GDM1 (cell line): ENCODE measurements at places on chromosomes 3 and 15.

DNA sequence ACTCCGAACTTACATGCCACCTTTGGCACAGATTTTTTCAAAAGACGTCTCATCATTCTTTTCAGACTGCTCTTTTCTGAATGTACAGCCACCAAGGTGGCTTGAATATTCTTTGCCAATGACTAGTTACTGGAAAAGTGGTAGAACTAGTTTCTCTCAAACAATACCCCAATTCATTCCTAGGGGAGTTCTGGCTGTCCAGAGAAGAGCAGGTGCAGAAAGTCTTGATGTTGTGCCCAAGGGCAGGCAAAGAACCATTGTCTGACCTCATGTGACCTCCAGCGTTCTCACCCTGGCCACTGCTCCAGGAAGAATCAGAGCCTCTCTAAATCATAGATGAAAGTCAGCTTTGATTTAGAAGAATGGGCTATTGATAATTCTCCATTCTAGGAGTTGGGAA is 5.5 kb downstream of the LMOD3 start:
- no peak for DNase-seq

DNA sequence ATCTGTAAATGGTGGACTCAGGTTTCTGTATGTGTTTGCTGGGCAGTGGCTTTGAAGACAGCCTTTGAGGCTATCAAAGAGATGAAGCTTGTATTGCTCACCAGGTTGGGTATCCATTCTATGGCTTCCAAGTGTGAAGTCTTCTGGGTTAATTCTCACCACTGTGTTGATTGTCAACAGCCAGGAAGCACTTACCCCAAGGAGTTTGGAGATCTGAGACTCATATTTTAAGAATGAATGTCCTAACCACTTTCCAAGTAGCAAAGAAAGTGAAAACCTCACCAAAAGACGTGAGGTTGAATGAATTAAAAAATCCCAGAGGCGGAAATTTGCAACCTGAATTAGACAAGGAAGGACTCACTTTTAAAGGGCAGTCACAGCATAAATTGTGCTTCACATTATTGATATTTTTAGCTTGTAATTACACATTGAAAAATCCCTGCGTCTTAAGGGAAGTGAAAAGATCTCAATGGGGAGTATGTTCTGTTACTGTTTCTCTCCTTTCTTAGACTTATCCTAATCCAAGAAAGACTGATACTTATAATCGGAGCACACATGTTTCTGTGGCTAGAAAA is 304.0 kb upstream of the TPRG1 start:
- no peak for DNase-seq

GRCh38 chr3:11641683-11642430 is 1.9 kb downstream of the VGLL4 start:
- no peak for DNase-seq

GRCh38 chr15:76994971-76995945 is at the start of gene PSTPIP1:
Gene PSTPIP1 (plus strand): TSS chr15:76995126. CDS start chr15:76995574, 448 bp downstream.
- DNase-seq: peak; percentile 70

GRCh38 chr3:11445883-11446282 is 173.7 kb downstream of the ATG7 start:
- no peak for DNase-seq

- no peak for DNase-seq
Measured at GRCh38 chr15:37691911-37692310, 242.5 kb upstream of the TMCO5A start.

- DNase-seq: no peak
Measured at GRCh38 chr3:24043168-24043567, 98.1 kb downstream of the NR1D2 start.

DNA sequence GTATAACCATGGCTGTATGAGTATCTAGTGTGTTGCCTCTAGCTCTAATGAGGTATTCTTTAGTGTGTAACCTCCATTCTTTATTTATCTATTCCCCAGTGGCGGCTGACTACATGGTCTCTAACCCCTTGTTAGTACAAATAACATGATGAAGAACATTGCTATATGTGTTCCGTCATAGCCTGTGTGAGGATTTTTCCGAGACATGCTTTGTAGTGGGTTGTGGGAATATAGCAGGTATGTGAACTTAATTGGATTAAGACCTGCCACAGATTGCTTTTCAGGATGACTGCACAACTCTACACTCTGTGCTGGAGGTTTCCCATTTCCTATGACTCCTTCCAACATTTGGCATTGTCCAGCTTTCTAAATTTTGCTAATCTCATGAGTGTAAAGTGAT is 563.4 kb downstream of the ROBO1 start:
- no peak for DNase-seq

- DNase-seq: no peak
Measured at GRCh38 chr3:195203606-195204005, 67.4 kb downstream of the XXYLT1 start.

- no peak for DNase-seq
Measured at GRCh38 chr15:81280696-81281455, 43.1 kb downstream of the STARD5 start.

GRCh38 chr15:63347074-63347857 is 34.4 kb downstream of the CA12 start:
- DNase-seq: no peak

DNA sequence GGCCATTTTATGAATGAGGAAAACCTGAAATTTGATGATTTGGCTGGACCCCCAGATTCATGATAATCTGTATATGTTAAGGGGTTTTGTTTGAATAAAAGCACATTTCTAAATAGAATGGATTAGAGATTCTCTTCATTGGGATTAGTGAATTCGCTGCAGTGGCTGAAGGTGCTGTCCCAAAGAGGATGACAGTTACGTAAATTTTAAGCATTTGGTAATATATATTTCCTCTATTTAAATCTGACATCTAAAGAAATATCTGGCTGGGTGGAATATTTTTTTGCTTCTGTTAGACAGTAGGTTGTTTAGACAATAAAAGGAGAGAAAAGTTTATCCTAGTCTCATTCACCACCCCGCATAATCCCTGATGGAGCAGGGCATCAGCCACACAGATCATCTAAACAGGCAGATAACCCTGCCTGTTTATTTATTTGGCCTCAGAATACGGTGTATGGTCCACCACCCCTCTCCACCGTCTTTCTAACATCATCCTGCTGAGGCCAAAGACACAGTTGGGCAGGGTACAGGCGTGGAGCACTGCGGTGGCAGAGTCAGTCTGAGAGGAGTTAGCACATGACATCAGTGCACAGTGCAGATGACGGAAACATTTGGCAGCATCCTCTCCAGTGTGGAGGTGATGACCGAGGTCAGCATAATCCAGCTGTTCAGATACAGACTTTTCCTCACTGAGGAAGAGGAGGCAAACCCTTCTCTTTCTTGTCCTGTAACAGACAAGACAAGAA is 20.4 kb upstream of the NFKBIZ start:
- DNase-seq: no peak

DNA sequence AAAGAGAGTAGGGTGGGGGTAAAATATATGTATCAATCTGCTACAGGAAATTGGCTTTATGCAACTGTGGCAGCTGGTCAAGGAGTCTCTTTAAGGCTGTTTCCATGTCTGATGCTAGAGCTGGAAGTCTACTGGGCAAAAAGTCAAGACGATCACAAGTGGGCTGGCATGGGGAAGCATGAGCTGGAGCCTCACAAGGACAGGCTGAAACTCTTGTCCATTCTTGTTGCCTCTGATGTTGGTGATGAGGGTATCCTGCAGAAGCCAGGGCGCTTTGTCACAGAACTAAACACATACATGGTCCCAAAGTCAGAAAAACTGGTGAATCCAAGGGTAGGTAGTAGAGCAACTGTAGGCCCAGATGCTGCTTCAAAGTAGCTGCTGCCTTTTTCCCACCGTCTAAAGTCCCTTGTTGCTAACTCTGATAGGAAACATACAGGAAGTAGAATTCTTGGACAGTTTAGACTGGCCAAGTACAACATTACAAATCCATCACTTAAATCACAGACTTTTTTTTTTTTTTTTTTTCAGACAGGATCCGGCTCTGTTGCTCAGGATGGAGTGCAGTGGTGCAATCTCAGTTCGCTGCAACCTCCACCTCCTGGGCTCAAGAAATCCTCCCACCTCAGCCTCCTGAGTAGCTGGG is 54.2 kb downstream of the RPL39L start:
- no peak for DNase-seq
